ENCODE measurements at places on chromosomes 11 and 22. TPM values are rescaled to one million over a fixed set of nuclear protein-coding genes. Genes with fewer than 3 reads are reported as not detected.

The OR5AK2 gene
- total RNA-seq = not detected

The KRTAP5-8 gene
- not detected for total RNA-seq

The SLC22A12 gene
- total RNA-seq = not detected

The ANGPTL5 gene
- total RNA-seq = not detected

The LRRC32 gene
- 5.7 TPM for total RNA-seq

The F2 gene
- total RNA-seq = not detected

The TBX1 gene
- total RNA-seq = not detected

The HSPA8 gene
- total RNA-seq = 3,375 TPM

The OR4X2 gene
- total RNA-seq = not detected

The FDXACB1 gene
- total RNA-seq = 5.9 TPM

The CCDC157 gene
- total RNA-seq = 3.7 TPM

The TLCD5 gene
- total RNA-seq = 0.80 TPM

The ADSL gene
- total RNA-seq = 125 TPM

All from activated CD4-positive, alpha-beta T cell treated with anti-CD3 and anti-CD28 coated beads for 36 hours (primary cell).